NAMALWA (cell line): ENCODE measurements at places on chromosomes 13 and 19.

DNA sequence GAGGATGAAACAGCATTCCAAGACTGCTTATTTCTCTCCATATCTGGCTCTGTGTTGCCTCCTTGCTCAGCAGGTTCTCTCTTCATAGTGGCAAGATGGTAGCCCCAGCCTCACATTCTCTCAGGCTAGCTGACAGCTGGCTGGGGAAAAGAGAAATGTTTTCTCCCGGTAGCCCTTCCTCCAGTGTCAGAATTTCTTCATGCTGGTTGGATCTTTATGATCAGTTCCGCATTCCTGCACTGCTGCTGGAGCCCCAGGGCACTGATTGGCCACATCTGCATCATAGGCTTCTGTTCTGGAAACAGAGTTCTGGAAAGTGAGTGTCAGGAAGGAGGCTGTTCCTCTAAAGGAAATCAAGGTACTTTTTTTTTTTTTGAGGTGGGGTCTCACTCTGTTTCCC is 24.6 kb downstream of the POP4 start:
- DNase-seq = no peak

DNA sequence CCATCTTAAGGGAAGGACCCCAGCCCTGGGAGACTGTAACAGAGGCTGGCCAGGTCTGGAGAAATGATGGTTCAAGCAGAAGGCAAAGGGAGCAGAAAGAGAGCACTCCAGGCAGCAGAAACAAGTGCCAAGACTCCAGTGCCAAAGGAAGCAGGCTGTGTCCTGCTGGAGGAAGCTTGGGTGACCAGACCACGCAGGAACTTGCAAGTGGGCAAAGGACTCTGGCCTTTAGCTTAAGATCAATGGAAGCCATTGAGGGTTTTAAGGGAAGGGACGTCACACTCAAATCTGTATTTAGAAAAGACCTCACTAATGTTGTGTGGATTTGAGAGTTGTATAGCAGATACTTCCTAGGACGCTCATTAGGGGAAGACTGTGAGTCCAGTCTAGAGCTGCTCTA is 95.5 kb downstream of the MIPEP start:
- no peak for DNase-seq

- no peak for DNase-seq
Measured at GRCh38 chr19:19542507-19542906, 4.4 kb downstream of the CILP2 start.

- DNase-seq = no peak
Measured at GRCh38 chr13:92894447-92894846, 332.2 kb upstream of the GPC6 start.
